Suprapubic skin (tissue), 4 donors: ENCODE measurements at places on chromosomes 2 and 18. TPM values are rescaled to one million over a fixed set of nuclear protein-coding genes. Genes with fewer than 3 reads are reported as not detected.

DNA sequence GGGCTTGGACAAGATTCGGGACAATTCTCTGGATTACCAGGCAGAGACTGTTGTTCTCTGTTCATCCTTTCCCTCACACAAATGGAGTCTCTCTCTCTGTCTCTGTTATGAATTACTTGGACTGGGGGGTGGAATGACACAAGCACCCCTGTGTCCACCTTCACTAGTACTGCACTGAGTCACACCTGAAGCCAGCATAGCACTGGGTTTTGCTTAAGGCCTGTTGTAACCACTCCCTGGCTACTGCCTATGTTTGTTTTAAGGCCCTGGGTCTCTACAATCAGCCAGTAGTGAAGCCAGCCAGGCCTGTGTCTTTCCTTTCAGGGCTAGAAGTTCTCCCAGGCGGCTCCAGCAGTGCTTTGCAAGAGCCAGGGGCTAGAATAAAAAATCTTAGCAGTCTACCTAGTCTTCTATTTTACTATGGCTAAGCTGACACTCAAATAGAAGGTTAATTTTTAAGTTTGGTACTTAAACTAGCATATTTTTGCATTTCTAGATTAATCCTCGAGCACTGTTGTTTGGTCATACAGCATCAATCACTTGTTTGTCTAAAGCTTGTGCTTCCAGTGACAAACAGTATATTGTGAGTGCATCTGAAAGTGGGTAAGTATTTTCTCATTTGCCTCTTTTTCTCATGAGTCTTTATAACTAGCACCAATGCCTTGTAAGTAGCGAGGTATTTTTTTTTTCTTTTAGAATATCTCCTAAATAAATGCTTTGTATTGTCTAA, 27.8 kb downstream of the WDR7 start:
- H3K4me3 ChIP-seq = no peak overlapping the region
- no peaks in the 10 kb centered on the region for H3K36me3 ChIP-seq
- H3K27ac ChIP-seq = no peak overlapping the region
- DNase-seq = no peak
- H3K4me1 ChIP-seq = no peaks in the 10 kb centered on the region

Gene CD207
- 25.4 TPM for total RNA-seq

DNA sequence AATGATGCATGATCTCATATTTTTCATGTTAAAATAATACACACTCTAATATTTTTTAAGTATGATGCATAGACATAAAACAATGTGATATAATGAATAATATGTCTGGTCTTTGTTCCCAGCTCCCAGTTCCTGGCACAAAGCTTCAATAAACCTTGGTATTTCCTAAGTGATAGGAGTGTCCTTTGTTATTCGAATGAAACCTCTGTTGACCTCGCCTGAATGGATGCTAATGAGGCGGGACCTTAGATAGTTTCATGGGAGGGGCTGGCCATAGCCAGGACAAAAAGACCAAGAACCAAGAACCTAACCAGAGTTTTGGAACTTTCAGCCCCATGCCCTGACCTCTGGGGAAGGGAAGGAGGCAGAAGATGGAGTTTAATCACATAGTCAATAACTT, 257.7 kb upstream of the COPS8 start:
- peaks cover 6% of the 10 kb centered on the region for H3K27me3 ChIP-seq
- no peaks in the 10 kb centered on the region for H3K36me3 ChIP-seq
- H3K4me1 ChIP-seq = no peaks in the 10 kb centered on the region
- no peak overlapping the region for H3K27ac ChIP-seq
- DNase-seq = no peak

Gene NCL
- total RNA-seq = 142 TPM

DNA sequence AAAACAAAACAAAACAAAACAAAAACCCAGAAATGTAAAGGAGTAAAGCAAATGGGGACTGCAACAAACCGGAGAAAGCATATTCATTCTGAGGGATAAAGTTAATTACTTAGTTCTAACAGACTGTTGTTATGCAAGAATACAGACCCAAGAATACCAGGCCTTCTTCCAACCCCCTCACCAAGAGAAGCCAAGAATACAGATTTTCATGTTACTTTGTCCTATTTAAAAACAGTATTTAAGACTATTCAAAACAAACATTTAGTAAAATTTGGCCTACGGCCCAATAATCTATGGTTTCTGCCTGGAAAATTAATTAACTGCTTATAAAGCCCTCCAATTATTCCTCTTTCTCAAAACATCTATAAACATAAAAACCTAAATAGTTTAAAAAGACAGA, 91.4 kb downstream of the USP34 start:
- no peaks in the 10 kb centered on the region for H3K4me1 ChIP-seq
- no peak overlapping the region for H3K27ac ChIP-seq
- no peak overlapping the region for H3K4me3 ChIP-seq
- H3K27me3 ChIP-seq = no peaks in the 10 kb centered on the region
- no peak for DNase-seq
